ENCODE measurements at places on chromosomes 7 and 10. TPM values are rescaled to one million over a fixed set of nuclear protein-coding genes. Genes with fewer than 3 reads are reported as not detected.

CALY gene
- not detected for total RNA-seq

EN2 gene
- not detected for total RNA-seq

NXPH1 gene
- total RNA-seq = not detected

ICA1 gene
- total RNA-seq = 4.8 TPM

EMX2 gene
- total RNA-seq = not detected

Measured in activated T-helper 2 cell treated with anti-CD3 and anti-CD28 coated beads, Interferon-gamma antibody, Interleukin-2, Interleukin-4, amounts not matched to agents 10 μg/mL and 5 μg/mL and 100 μg/mL, durations not matched to agents 14 hours and 24 hours and 36 hours (primary cell).